Activated T-helper 1 cell treated with anti-CD3 and anti-CD28 coated beads, Interleukin-2, amount 50 U/mL, for 16 hours (primary cell): ENCODE measurements at places on chromosomes 16 and 17.

DNA sequence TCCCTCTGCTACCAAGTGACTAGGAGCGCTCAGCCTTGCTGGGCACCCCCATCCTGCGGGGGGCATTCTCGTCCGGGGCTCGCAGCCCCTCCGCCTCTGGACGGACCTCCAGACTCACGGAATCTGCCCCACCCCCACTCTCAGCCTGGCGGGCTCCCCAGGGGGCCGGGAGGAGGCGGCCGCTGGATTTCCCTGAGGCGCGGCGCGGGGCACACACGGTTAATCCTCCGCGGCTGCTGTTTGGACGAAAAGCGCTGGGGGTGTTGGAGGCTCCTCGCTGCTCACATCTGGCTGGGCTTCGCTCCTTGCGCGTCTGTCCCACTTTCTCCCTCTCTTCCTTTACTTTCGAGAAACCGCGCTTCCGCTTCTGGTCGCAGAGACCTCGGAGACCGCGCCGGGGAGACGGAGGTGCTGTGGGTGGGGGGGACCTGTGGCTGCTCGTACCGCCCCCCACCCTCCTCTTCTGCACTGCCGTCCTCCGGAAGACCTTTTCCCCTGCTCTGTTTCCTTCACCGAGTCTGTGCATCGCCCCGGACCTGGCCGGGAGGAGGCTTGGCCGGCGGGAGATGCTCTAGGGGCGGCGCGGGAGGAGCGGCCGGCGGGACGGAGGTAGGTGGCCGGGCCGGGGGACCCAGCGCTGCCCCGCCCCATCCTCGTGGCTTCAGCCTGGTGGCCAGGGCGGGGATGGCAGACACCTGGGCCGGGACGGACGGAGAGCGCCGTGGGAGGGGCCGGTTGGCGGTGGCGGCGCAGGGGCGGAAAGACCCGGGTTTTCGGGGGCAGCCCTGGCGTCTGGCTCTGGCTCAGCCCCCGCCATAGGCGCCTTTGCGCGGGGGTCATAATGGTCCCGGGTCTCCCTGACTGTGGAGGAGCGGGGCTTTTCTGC lies at the start of gene C1QTNF1:
Gene C1QTNF1, plus strand, starts transcription at position 284 of the 886 bp plus-strand sequence. CDS start 19,800 bp downstream, outside the sequence.
- peak; percentile 27 for DNase-seq

GRCh38 chr16:55012793-55013192 lies 82.1 kb downstream of the IRX5 start:
- DNase-seq: no peak

GRCh38 chr16:56933828-56934598 lies 2.1 kb downstream of the HERPUD1 start:
- no peak for DNase-seq

DNA sequence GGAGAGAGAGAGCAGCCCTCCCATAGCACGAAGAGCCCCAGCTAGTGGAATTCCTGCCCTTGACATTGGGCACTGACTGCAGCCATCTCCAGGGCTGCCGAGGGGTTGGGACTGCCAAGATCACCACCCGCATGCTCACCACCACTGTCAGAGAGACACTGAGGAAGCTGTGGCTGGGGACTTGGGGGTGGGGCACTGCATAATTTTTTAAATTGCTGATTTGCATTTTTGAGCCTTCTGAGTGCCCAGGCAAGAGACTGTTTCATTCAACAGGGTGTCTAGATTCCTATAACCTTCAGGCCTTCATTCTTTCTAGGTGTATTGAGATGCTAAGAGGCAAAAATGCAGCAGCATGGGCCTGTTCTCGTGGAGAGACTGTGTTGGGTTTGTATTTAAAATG lies 9.0 kb upstream of the EPX start:
- no peak for DNase-seq

- DNase-seq: no peak
These were observed 31.5 kb upstream of the CDH5 start for GRCh38 chr16:66334853-66335574.

GRCh38 chr17:46977348-46977747 lies 1.7 kb downstream of the RPRML start:
- no peak for DNase-seq

- DNase-seq: no peak
These were observed 23.5 kb downstream of the ZNF276 start for GRCh38 chr16:89744813-89745212.

GRCh38 chr16:81511371-81511770 lies 66.8 kb downstream of the CMIP start:
- DNase-seq: no peak

DNA sequence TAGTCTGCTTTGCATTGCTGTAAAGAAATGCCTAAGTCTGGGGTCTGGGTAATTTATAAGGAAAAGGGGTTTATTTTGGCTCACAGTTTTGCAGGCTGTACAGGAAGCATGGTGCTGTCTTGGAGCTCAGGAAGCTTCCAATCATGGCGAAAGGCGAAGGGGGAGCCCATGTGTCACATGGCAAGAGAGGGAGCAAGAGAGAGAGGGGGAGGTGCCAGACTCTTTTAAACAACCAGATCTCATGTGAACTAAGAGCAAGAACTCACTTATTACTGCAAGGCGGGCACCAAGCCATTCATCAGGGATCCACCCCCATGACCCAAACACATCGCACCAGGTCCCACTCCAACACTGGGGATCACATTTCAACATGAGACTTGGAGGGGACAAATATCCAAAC lies 148.2 kb upstream of the HS3ST2 start:
- DNase-seq: no peak

DNA sequence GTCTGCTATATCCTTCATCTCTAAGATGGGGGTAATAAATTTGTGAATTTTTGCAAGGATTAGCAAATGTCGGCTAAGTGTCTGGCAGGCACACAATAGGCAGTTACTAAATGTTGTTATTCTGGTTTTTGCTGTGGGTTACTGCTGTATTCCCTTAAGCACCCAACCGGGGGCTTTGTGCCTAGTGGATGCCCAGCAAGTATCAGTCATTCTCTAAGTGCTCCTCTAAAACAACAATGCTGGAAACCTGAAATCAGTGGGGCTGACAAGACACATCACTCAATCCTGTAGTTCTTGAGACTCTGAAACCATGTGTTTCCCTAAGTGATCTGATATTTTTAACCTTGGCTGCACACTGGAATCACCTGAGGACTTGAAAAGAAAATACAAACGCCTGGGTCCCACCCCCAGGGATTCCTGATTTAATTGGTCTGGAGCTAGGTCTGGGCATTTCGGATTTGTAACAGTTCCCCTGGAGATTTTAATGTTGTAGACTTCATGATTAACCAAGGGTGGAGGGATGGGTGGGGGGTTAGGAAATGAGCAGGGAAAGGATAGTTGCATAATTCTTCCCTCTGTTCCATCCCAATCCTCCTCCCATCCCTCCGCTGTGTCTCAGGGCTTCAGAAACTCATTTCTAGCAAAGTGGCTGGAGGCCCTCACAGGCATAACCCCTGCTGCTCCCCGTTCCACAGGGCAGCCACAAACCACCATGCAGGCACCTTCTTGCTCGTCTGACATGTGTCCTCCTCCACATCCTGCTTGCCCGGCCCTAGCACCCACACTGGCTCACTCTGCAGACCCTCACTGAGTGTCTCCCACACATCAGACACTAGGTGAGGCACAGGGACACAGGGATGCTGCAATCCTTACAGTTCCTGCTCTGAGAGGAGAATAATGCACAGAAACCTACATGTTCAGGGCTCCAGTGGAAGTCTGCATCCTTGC lies 61.7 kb upstream of the LYRM9 start:
- no peak for DNase-seq

DNA sequence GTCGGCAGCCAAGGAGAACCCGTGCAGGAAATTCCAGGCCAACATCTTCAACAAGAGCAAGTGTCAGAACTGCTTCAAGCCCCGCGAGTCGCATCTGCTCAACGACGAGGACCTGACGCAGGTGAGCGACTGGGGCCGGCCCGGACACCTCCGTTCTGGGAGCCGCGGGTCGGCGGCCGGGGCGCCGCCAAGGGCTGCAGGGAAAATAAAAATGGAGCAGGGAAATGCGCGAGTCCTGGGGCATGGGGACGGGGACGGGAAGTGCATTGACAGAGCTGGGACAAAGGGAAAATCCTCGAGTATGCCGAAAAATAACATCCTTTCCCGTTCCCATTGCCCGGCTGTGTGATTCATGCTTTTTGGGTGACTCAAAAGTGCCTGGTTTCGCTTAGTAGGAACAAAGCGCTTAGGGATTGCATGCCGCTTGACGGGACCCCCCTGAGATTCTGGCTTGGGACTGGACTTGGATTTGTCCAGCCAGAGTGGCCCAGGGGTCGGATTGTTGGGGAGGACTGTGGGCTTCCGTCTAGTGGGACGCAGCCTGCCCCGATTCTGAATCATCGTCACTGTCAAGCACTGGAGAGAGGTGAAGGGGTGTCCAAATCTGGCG lies 699 bp downstream of the MPRIP start:
- DNase-seq: no peak

GRCh38 chr17:41941168-41941567 lies 10.8 kb downstream of the ODAD4 start:
- no peak for DNase-seq

DNA sequence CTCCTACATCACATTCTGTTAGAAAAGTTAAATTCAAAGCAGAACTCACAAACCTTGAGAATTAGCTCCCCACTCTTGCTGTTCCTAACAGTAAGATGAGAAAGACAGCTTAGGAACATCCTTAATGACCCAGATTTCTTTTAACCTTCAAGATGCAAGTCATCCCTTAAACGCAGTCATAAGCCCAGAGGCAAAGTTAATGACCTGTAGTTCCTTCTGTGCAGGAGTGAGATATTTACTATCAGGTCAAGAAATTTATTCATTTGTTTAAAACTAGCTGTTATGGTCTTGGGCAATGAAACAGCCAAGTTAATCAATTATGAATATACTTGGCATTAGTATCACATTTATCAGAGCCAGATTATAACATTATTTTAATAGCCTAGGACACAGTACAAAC lies 37.1 kb downstream of the NXPH3 start:
- DNase-seq: no peak

- no peak for DNase-seq
These were observed 32.2 kb downstream of the SLC12A3 start for GRCh38 chr16:56897026-56897799.

GRCh38 chr17:68565661-68566441 lies 35.3 kb downstream of the FAM20A start:
- no peak for DNase-seq

GRCh38 chr16:58399718-58400633 lies 7.7 kb downstream of the GINS3 start:
- no peak for DNase-seq

GRCh38 chr16:5205361-5206040 lies 107.9 kb upstream of the EEF2KMT start:
- DNase-seq: no peak

DNA sequence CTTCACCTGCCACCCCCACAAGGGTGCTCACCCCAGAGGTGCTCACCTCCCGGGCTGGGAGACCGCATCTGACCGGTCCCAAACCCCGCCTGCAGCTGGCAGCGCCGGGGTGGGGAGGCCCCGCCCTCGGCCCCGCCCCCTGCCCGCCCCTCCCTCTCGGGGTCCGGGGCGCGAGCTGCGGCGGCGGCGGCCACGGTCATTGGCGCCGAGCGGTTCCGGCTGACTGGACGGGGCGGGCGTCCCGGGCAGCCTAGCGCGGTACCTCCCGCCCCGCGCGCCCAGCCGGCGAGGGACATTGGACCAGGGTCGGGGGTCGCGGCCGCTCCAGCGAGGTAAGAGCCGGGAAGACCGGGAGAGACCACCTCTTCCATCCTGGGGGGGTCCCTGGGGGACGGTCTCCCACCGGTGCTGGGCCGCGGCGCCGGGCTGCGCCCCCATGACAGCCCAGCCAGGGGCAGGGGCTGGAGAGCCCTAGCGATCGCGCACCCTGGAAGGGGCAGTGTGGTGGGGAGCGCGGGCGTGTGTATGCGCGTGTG lies at the start of gene CACNG5:
Gene CACNG5, plus strand, starts transcription at position 199 of the 536 bp plus-strand sequence. CDS start 42,216 bp downstream, outside the sequence.
- no peak for DNase-seq

DNA sequence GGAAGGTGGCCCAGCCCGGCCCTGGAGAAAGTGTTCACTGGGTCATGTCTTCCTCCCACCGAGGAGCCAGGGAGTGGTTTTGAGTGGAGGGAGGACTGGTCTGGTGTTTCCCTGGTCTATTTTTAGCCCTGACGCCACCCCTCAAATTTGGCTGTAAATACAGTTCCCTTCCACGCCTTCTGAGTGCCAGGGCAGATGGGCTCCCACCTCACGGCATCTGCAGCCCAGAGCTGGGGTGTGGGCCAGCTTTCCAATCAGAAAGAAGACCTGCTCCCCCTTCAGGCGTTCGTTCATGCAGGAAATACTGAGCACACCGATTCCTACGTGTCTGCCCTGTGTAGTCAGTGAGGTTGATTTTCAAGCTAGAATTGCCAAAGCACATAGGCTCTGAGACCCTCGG lies 53.7 kb downstream of the SNX20 start:
- DNase-seq: no peak

DNA sequence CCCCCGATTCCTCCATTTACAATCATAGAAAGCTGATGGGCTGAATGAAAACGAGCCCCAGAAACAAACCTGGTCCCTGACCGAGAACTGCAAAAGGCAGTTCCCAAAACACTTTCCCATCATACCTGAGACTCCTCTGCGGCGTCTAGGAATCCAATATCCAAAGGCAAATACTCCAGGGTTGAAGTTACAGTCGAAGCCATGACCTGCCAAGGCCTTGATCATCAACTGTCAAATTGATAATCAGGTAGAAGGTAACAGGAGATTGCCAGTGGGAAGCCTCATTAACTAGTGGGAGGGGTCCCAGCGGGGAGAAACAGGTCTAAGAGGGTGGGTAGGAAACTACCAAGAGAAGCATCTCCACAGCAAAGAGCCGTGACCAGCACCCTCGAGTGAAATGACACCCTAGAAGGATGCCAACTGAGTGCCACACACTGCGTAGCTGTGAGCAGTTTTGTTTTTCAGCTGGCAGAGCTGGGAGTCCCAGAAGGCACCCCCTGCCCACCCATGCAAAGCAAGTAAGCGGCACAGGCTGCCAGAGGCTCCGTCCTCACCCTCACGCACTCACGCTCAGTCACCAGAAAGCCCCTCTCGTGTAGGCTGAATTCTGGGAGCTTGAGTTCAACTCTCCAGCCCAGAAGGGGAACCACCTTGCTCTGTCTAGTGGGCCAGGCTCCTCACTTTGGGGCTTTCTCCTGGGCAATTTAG lies 146.1 kb downstream of the GAS7 start:
- DNase-seq: no peak

DNA sequence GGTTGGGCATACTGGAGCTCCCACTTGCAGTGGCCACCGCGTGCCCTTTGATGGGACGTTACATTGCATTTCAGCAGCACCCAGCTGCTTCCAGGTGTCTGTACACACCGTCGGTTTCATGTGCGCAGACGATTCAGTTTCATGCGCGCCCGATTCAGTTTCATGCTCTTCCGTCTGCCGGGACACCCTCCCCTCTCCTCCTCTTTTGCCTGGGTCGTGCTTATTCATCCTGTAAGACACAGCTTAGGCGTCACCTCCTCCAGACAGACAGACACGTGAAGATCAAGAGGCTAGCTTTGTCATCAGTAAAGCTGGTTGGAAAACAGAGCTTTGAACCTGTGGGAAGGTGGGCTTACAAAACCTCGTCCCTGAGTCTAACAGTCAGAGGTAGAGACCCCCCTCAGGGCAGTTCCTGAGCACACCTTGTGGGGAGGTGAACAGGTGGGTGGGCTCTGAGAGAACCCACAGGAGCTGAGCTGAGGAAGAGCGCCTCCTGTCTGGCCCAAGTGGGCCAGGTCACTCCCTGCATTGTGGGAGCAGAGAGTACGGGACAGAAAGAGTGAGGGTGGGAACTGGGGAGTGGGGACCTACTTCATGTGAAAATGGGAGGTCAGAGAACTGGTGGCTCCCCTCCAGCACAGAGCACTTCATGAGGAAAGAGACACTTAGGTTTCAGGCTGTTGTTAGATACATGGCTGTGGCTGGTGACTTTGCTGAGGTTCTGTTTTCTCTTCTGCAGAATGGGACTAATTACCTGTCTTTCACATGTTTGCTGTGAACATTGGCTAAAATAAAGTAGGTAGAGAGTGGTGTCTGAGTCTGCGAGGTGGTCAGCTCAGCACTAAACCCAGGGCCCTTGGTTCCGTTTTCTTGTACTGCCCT lies 122.1 kb downstream of the SNX29 start:
- no peak for DNase-seq

- DNase-seq: no peak
These were observed 11.8 kb downstream of the DNAJA2 start for GRCh38 chr16:46961373-46962353.
